ENCODE measurements at places on chromosomes 7 and 10. TPM values are rescaled to one million over a fixed set of nuclear protein-coding genes. Genes with fewer than 3 reads are reported as not detected.

GRCh38 chr7:100456562-100456961 lies 7.5 kb downstream of the SPACDR start:
- H3K36me3 ChIP-seq, result no peaks in the 10 kb centered on the region
- no peak overlapping the region for H3K4me3 ChIP-seq
- DNase-seq, result no peak
- H3K27me3 ChIP-seq, result no peaks in the 10 kb centered on the region

The SH2B2 gene
- total RNA-seq, result 0.79 TPM

The SLF2 gene
- 46.3 TPM for total RNA-seq

GRCh38 chr7:113548137-113548536 lies 370.7 kb downstream of the PPP1R3A start:
- no peak overlapping the region for H3K4me3 ChIP-seq
- H3K36me3 ChIP-seq, result no peaks in the 10 kb centered on the region
- DNase-seq, result no peak
- no peak overlapping the region for H3K27ac ChIP-seq
- no peaks in the 10 kb centered on the region for H3K27me3 ChIP-seq

The ZNF783 gene
- 42.6 TPM for total RNA-seq

GRCh38 chr7:12032146-12032545 lies 178.9 kb upstream of the TMEM106B start:
- no peak overlapping the region for H3K4me3 ChIP-seq
- no peak for DNase-seq
- no peaks in the 10 kb centered on the region for H3K4me1 ChIP-seq

DNA sequence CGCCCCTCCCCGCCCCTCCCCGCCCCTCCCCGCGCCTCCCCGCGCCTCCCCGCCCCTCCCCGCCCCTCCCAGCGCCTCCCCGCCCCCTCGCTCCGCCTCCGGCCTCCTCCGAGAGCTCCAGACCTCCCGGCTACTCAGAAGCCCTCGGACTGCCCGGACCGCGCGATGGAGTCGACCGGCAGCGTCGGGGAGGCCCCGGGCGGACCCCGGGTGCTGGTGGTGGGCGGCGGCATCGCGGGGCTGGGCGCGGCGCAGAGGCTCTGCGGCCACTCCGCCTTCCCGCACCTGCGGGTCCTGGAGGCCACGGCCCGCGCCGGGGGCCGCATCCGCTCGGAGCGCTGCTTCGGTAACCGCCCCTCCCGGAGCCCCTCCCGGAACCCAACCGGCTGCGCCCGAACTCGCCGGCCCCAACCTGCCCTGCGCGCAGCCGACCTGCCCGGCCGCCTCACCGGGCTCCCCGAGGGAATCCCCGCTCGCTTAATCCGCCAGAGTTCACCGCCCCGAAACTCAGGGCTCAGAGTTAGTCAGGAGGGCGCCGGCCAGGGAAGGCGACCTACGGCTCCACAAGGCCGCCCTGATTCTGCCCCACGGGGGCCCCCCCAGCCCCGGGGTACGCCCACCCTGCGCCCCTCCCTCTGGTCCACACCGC lies at the start of gene PAOX:
PAOX (plus strand) TSS at position 111 of the 649 bp plus-strand sequence; CDS start at position 166, 55 bp downstream.
- DNase-seq, result peak; percentile 70
- peak within 1 kb of the TSS; percentile 60 for H3K27ac ChIP-seq
- H3K4me3 ChIP-seq, result peak within 1 kb of the TSS; percentile 57
- peaks cover 13% of the 10 kb centered on the region for H3K4me1 ChIP-seq
- peaks cover 4% of the 10 kb centered on the region for H3K36me3 ChIP-seq

- H3K27me3 ChIP-seq, result no peaks in the 10 kb centered on the region
- no peak overlapping the region for H3K4me3 ChIP-seq
- no peak overlapping the region for H3K27ac ChIP-seq
- peaks cover 8% of the 10 kb centered on the region for H3K36me3 ChIP-seq
These were observed 41.9 kb downstream of the AGK start for GRCh38 chr7:141593134-141593533.

The OR13A1 gene
- not detected for total RNA-seq

- no peaks in the 10 kb centered on the region for H3K36me3 ChIP-seq
- H3K27ac ChIP-seq, result no peak overlapping the region
- H3K27me3 ChIP-seq, result no peaks in the 10 kb centered on the region
- DNase-seq, result no peak
These were observed 45.7 kb downstream of the ATXN7L1 start for GRCh38 chr7:105830405-105831301.

The RET gene
- total RNA-seq, result not detected

GRCh38 chr7:36549029-36549428 lies 159.4 kb downstream of the ANLN start:
- no peaks in the 10 kb centered on the region for H3K4me1 ChIP-seq
- H3K36me3 ChIP-seq, result no peaks in the 10 kb centered on the region
- no peak for DNase-seq
- no peak overlapping the region for H3K27ac ChIP-seq
- H3K4me3 ChIP-seq, result no peak overlapping the region

The PLEKHS1 gene
- not detected for total RNA-seq

DNA sequence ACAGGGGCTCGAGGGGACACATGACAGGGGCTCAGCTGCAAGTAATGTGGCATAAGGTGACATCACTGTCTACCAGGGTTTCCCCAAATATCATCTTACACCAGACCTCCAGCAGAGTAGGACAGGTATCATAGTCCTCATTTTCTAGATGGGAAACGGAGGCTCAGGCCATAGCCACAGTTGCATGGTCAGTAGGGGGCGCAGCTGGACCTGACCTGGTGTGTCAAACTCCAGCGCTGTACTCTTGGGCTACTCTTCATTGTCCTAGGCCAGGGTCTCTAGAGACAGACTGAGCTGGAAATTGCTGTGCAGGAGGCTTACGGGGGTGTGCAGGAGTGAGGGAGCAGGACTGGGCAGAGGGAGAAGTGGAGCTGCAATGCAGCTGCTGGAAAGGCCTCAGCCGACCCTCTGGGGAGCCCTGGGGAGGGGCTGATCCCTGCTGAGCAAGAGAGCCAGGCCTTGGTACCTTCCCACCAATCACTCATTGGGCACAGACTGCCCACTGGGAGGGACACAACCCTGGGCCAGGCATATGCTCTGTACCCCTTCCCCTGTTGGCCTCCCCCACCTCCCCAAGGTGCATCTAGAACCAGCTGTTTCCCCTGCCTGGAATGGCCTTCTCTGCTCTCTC lies 89.9 kb downstream of the CDH23 start:
- H3K4me1 ChIP-seq, result no peaks in the 10 kb centered on the region
- H3K27me3 ChIP-seq, result no peaks in the 10 kb centered on the region
- no peak overlapping the region for H3K27ac ChIP-seq
- no peak overlapping the region for H3K4me3 ChIP-seq
- peak; percentile 7 for DNase-seq

DNA sequence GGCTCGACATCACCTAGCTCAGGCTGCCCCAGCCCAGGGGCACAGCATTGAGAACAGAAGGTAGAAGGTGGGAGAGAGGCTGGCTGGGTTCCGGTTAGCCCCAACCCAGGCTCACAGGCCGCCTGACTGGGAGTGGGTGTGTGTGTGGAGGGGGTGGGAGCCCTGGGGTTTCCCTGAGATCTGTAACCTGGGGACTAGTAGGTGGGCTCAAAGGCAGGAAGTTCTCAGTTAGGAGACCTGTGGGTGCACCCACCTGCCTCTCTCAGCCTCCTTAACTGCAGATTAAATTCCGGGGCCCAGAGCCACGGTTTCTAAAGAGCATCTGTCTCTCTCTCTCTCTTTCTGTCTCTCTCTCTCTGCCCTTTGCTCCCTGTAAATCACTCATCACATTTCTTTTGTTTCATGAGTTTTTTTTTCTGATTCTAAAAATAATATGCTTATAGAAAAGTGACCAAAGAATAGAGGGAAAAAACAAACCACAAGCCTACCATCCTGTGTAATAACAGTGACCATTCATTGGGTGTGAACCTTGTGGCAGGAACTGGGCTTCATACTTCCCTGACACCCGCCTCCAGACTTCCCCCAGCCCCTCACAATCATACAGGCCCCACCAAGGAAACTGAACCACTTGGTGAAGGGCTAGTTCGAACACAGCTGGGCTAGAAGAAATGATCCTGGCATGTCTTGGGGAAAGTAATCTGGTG lies 83.4 kb upstream of the SMNDC1 start:
- peaks cover 14% of the 10 kb centered on the region for H3K4me1 ChIP-seq
- no peak overlapping the region for H3K4me3 ChIP-seq
- no peaks in the 10 kb centered on the region for H3K27me3 ChIP-seq
- no peak overlapping the region for H3K27ac ChIP-seq

The SAP25 gene
- 126 TPM for total RNA-seq

- peaks cover 69% of the 10 kb centered on the region for H3K4me1 ChIP-seq
- H3K27me3 ChIP-seq, result no peaks in the 10 kb centered on the region
- no peak for DNase-seq
- no peak overlapping the region for H3K27ac ChIP-seq
- H3K4me3 ChIP-seq, result peak overlapping the region; percentile 61
- H3K36me3 ChIP-seq, result peaks cover 10% of the 10 kb centered on the region
These were observed 867 bp downstream of the ATP6V0E2 start for GRCh38 chr7:149874644-149875028.

DNA sequence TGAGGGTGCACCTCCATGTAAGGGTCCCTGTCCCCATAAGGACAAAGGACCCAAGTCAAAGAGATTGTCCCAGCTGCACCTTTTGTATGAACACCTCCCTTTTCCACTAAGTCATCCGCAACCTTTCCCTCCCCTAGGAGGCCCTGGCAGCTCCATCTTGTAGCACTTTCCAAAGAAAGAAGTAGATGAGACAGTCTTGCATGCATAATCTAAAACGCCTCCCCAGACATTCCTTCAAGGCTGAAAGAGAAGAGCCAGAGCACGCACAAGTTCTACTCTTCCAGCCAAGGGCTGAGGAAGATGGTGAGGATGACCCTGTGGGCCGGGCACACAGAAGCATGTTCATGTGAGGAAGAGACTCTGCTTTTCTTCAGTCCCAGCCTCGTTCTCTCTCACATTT lies 194.4 kb downstream of the TNS3 start:
- no peaks in the 10 kb centered on the region for H3K27me3 ChIP-seq
- H3K4me1 ChIP-seq, result no peaks in the 10 kb centered on the region
- no peak overlapping the region for H3K27ac ChIP-seq

DNA sequence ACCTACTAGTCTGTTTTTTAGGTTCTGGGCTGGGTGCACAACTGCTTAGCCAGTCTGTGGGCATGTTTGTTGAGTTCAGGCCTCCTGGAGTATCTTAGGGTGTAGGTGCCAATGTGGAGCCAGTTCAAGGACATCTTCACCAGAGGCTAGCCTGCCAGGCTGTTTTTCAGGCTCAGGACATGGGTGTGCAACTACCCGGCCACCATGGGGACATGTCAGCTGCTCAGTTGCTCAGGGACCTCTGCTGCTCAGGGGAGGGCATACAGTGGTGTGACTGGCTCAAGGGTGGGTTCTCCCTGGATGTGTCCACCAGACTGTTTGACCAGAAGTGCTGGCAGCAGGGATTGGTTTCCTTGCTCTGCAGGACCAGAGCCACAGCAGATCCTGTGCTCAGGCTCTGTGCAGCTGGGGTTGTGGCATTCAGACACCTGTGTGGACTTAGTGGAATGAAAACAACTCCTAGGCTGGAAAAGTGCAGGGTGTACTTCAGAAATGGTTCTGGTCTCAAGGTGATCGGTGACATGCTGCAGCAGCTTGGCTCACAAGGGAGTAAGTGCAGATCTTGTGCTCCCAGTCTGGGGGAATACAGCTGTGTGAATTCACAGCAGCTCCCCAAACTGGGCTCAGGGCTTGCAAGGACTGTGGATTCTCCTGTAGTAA lies 44.8 kb downstream of the PALS2 start:
- no peaks in the 10 kb centered on the region for H3K4me1 ChIP-seq
- DNase-seq, result peak; percentile 32
- no peaks in the 10 kb centered on the region for H3K27me3 ChIP-seq
- H3K4me3 ChIP-seq, result no peak overlapping the region
- no peaks in the 10 kb centered on the region for H3K36me3 ChIP-seq
- H3K27ac ChIP-seq, result no peak overlapping the region

GRCh38 chr7:11317766-11318165 lies 344.1 kb downstream of the PHF14 start:
- no peaks in the 10 kb centered on the region for H3K4me1 ChIP-seq
- no peak for DNase-seq
- H3K27ac ChIP-seq, result no peak overlapping the region
- no peaks in the 10 kb centered on the region for H3K27me3 ChIP-seq
- H3K4me3 ChIP-seq, result no peak overlapping the region

DNA sequence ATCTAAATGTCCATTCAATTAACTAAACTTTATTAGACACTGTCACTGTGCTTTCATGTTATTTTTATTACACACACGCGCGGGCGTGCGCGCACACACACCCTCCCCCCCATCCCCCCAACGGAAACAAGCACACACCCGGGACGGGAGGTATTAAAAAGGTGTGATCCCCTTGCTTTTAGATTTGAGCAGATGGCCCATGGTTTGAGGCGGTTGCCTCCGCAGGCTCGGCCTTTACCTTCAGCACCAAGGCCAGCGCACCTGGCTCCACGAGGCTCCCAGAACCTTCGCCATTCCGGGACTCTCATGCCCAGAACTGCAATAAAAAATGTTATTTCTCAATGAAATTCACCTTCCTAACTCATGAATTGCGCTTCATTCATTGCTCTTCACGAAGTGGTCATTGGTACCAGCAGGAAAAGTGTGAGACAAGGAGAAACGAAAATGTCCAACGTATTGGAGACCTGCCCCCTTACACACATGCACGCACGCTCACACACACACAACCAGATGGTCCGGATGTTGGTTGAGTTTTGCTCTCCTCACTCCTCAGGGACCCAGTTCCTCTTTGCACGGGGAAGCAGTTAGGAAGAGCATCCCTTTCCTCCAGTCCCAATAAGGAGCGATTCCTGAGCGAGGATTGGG lies 20.8 kb upstream of the PTF1A start:
- H3K4me1 ChIP-seq, result no peaks in the 10 kb centered on the region
- no peak for DNase-seq
- H3K4me3 ChIP-seq, result no peak overlapping the region
- no peaks in the 10 kb centered on the region for H3K36me3 ChIP-seq
- H3K27me3 ChIP-seq, result no peaks in the 10 kb centered on the region
- H3K27ac ChIP-seq, result no peak overlapping the region

The C10orf143 gene
- 9.2 TPM for total RNA-seq

- no peak overlapping the region for H3K27ac ChIP-seq
- no peaks in the 10 kb centered on the region for H3K36me3 ChIP-seq
- no peaks in the 10 kb centered on the region for H3K4me1 ChIP-seq
- no peaks in the 10 kb centered on the region for H3K27me3 ChIP-seq
These were observed 182.4 kb downstream of the SKIDA1 start for GRCh38 chr10:21343087-21343486.

DNA sequence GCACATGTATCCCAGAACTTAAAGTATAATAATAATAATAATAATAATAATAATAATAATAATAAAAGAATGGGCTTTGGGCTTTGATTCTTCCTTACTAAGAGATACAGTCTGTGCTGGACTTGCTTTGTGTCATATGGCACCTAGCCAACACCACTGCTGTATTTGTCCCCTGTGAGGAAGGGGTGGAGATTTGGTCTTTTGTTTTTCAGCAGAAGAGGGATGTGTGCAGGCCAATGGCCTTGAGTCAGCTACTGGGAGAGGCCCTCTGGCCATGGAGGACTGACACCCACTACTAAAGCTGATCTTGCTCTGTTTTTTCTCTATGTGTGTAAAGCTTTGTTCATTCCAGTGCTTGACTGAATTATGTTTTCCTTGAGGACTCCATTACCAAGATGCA lies 573.0 kb upstream of the PCDH15 start:
- H3K27ac ChIP-seq, result no peak overlapping the region
- no peak for DNase-seq
- no peaks in the 10 kb centered on the region for H3K27me3 ChIP-seq
- no peaks in the 10 kb centered on the region for H3K36me3 ChIP-seq

GRCh38 chr10:93173967-93174845 lies 100.5 kb downstream of the CYP26A1 start:
- H3K4me3 ChIP-seq, result no peak overlapping the region
- DNase-seq, result no peak
- no peaks in the 10 kb centered on the region for H3K4me1 ChIP-seq
- no peaks in the 10 kb centered on the region for H3K36me3 ChIP-seq
- H3K27ac ChIP-seq, result no peak overlapping the region
- H3K27me3 ChIP-seq, result no peaks in the 10 kb centered on the region

- no peak overlapping the region for H3K27ac ChIP-seq
- H3K36me3 ChIP-seq, result no peaks in the 10 kb centered on the region
- no peak overlapping the region for H3K4me3 ChIP-seq
These were observed 3.2 kb upstream of the ZNF248 start for GRCh38 chr10:37860494-37861190.

All from CD4-positive, alpha-beta memory T cell (primary cell).